Activated naive CD4-positive, alpha-beta T cell (primary cell): ENCODE measurements at places on chromosomes 16 and 17.

DNA sequence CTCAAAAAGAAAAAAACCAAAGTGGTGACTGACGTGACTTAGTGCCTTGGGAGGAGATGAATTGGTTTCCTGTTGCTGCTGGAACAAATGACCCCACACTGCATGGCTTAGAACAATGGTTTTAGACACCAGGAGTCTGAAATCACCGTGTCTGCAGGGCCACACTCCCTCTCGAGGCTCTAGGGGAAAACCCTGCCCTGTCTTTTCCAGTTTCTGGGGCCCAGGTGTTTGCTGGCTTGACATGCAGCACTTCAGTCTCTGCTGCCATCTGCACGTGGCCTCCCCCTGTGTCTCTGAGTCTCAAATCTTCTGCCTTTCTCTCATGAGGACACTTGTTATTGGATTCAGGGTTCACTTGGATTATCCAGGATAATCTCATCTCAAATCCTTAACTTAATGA is 323.8 kb upstream of the TNRC6C start:
- no peak for DNase-seq

- no peak for DNase-seq
Measured at GRCh38 chr16:86455116-86455515, 55.2 kb upstream of the FOXF1 start.

GRCh38 chr16:77295896-77296295 is 96.7 kb downstream of the SYCE1L start:
- no peak for DNase-seq

DNA sequence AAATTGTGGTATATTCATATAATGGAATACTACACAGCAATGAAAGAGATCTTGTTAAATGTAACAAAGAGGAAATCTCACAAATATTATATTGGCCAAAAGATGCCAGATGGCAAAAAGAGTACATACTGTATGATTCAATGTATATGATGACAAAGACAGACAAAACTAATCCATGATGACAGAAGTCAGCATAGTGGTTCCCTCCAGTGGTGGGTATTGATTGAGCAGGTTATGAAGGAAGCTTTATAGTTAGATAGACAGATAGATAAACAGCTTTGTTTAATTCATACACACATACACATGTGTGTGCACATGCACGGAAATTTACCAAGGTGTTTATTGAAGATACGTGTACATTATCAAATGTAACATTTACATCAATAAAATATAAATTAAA is 74.4 kb upstream of the SMIM36 start:
- DNase-seq: no peak

DNA sequence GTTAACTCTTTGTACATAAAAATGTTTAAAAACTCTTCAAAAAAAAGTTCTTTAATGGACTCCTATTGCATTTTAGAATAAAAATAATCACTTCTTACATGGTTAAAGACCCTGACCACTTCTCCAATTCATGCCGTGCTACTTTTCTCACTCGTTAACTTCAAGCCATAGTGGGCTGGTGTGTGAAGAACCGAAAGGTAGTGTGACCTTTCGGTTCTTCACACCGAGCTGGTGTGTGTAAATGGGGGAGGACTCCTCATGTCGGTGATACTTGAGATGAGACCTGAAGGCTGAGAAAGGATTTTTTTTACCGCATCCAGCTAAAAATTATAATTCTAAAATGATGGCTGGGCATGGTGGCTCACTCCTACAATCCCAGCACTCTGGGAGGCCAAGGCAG is 22.1 kb downstream of the RFFL start:
- DNase-seq: no peak

DNA sequence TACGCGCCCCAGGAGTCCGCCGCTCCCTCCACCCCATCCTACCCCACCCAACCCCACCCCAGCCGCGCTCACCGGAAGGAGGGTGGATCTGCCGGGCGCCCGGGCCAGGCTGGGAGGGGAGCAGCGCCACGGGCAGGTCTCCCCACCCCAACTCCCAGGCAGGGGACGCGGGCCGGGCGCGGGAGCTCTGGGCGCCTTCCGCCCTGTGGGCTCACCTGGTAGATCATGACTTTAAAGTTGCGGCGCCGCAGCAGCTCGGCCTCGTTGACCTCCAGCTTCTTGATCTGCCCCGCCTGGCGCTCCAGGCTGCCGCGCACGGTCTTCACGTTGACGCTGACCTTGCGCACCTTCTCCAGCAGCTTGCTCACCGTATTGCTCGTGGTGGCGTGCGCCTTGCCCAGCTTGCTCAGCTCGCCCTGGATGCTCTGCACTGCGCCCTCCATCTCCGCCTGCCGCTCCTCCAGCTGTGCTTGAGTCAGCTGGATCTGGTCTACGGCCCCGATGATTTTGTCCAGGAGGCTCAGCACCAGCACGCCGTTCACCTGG is 571 bp downstream of the CAVIN1 start:
- DNase-seq: no peak

DNA sequence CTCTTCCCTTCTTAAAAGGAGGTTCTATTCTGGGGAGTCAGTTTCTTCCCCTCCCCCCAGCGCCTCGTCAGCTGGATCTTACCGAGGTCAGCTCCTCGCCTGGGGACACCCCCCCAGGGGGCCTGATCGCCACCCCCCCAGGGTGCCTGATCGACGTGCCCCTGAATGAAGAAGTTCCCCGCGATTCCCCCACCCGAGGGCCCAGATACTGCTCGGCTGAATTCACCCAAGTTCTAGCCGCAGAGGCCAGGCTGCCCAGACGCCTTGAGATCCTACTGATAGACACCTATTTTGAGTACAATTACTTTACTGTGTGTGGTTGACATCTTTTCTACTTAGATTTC is 1.4 kb downstream of the RAB11FIP3 start:
- no peak for DNase-seq

- DNase-seq: no peak
Measured at GRCh38 chr16:25699069-25699468, 7.3 kb downstream of the HS3ST4 start.

GRCh38 chr17:51853857-51854256 is 304.7 kb downstream of the CA10 start:
- no peak for DNase-seq

DNA sequence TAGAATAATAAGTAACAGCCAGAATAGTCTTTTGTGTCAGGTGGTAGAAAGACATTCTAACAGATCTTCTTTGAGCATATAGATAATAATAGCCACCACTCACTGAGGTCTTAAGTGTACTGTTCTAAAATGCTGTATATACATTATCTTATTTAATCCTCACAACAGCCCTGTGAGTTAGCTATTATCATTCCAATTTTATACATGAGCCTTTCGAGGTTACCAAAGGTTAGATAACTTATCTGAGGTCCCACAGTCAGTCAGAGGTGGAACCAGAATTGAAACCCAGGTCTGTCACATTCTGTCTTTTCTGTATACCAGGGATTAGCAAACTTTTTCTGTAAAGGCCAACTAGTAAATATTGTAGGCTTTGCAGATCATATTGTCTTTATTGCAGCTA is 23.2 kb downstream of the REXO5 start:
- no peak for DNase-seq

GRCh38 chr16:5756969-5757368 is 659.4 kb upstream of the EEF2KMT start:
- no peak for DNase-seq

DNA sequence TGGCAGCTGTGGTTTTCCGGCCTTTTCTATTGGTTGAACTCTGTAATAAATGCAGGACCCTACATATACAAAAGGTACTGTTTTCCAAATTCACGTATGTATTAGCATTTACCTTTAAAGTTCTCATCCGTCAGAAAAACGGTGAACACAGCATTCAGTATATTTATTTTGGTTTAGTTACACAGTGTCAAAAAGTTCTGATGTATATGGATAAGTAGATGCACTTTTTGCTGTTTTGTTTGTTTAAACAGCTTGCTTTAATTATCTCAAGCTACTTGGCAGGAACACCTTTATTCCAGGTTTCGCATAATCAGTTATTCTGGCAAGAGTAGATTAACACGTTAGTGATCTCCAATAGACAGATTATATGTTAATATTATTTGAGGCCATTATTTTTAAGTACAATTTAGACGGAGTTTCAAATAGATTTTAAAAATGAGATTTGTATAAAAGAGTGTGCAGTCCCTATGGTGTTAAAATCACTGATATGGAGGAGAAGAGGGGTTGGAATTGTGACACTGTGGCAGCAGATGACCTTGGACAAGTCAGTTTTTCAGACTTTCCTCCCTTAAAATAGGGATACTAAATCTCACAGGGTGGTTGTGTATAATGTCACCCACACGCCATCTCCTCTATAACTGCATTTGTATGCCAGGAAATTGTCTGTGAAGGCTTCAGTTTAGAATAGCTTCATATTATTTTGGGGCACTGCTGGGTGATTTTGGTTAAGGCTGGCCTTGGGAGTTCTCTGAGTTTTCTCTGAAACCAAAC is 2.1 kb downstream of the HERPUD1 start:
- DNase-seq: no peak

DNA sequence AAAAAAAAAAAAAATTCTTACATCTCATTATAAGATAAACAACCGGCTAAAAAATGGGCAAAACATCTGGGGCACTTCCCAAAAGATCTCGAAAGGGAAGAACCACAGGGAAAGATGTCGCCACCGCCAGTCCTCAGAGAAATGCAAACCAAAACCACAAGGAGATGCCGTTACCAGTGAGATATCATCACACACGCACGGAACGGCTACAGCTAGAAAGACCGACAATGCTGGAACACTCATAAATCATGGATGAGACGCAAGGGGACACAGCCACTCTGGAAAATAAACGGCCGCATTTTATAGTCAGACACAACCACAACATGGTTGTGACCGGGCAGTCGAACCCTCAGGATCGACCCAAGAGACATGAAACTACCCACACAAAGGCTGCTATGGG is 24.5 kb downstream of the WDR45B start:
- DNase-seq: no peak

- DNase-seq: no peak
Measured at GRCh38 chr16:29824589-29825144, 4.4 kb downstream of the MVP start.

DNA sequence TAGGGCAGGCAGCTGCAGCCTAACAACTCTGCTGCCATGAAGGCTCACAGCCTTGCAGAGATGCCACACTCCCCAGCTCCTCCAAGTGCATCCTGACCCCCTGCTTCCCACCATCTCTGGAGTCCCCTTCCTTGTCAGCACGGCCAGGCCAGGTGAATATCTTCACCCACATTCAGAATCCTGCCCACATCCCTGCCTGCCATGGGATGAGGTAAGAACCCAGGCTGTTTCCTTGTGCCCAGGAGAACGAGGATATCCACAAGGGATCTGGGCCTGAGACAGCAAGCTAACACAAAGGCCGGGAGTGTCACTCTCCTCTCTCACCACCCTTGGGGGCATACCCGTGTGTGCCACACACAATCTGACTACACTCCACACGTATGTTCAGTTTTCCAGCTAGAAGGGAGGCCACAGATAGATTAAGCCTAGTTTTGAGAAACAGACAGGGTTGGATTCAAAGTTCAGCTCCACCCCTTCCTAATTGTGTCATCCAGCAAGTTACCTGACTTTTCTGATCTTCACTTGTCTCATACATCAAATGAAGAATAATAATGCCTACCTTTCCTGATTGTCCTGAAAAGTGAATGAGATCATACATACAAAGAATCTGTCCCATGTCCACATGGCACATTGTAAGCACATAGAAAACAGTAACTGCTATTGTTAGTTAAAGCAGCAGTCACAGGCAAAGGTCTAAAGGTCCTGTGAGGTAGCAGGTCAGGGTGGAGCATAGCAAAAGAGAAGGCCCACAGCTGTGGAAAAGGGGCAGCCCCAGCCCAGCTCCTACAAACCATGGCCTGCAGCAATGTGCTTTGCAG is 17.4 kb upstream of the SUPT4H1 start:
- no peak for DNase-seq

GRCh38 chr17:56909742-56910508 is 3.9 kb downstream of the TRIM25 start:
- no peak for DNase-seq

DNA sequence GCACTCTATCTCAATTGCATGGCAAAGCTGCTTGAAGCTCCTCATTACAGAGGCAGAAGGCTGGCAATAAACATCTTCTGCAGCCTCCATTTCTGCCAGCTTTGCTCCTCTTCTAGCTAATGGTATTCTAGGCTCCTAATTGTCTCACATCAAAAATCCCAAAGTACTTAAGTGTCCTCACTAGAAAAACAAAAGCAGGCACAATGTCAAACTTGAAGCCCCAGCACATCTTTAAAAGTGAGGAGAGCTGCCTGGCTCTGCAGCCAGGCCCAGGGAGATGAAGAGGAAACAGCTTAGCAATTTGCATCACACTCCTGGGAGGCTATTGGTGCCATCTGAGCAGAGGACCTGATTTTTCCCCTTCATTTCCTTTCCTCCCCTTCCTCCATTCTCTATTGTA is 197.1 kb downstream of the KCNJ2 start:
- no peak for DNase-seq

DNA sequence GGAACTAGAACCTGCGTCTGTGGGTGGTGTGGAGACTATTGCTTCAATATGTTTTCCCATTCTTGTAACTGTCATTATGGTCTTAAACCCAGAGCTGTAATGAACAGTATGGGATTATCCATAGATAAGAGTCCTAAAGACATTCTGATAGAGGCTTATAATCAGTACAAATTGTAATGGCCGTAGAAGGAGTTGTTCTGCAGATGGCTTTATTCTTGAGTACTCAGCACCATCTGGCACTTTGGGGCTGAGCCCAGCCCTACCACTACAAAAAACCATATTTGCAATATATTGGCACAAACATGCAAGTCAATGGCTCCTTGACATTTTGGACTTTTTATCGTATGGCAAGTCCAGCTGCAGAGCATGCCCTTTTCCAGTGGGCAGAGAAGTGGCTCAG is 150.0 kb downstream of the HS3ST4 start:
- no peak for DNase-seq
